ENCODE measurements at places on chromosomes 12 and 14.

GRCh38 chr12:68932128-68932960 is 627 bp downstream of the CPM start:
- no peak overlapping the region for H3K27ac ChIP-seq
- peak; percentile 14 for DNase-seq
- peak overlapping the region; percentile 89 for H3K4me3 ChIP-seq
- peaks cover 2% of the 10 kb centered on the region for H3K27me3 ChIP-seq
- H3K36me3 ChIP-seq: no peaks in the 10 kb centered on the region
- H3K4me1 ChIP-seq: peaks cover 8% of the 10 kb centered on the region

DNA sequence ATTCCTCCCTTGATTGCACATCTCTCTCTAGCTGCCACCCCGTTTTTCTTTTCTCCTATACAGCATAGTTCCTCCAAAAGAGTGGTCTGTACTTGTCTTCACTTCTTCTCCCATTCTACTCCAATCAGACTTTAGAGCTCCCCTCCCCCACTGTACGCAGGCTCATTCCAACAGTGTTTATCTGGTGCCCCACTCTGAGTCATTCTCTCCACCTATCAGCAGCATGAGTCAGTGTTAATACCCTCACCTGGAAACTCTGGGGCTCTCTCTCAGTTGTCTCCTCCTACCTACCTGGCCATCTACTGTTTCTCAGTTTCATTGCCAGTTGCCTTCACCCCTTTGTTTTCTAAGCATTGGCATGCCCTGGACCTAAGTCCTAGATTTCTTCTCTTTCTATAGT is 175.1 kb upstream of the ARHGAP5 start:
- peaks cover 4% of the 10 kb centered on the region for H3K36me3 ChIP-seq
- H3K27me3 ChIP-seq: no peaks in the 10 kb centered on the region
- no peak overlapping the region for H3K27ac ChIP-seq
- H3K4me1 ChIP-seq: peaks cover 7% of the 10 kb centered on the region
- no peak for DNase-seq

- H3K27ac ChIP-seq: no peak overlapping the region
- H3K4me1 ChIP-seq: peaks cover 5% of the 10 kb centered on the region
- no peak for DNase-seq
- H3K36me3 ChIP-seq: no peaks in the 10 kb centered on the region
These were observed 20.2 kb downstream of the TMEM106C start for GRCh38 chr12:47983541-47984115.

- H3K36me3 ChIP-seq: no peaks in the 10 kb centered on the region
- DNase-seq: no peak
- H3K4me3 ChIP-seq: no peak overlapping the region
- H3K27ac ChIP-seq: no peak overlapping the region
- no peaks in the 10 kb centered on the region for H3K4me1 ChIP-seq
These were observed 215.3 kb downstream of the SEC23A start for GRCh38 chr14:38887696-38888095.

DNA sequence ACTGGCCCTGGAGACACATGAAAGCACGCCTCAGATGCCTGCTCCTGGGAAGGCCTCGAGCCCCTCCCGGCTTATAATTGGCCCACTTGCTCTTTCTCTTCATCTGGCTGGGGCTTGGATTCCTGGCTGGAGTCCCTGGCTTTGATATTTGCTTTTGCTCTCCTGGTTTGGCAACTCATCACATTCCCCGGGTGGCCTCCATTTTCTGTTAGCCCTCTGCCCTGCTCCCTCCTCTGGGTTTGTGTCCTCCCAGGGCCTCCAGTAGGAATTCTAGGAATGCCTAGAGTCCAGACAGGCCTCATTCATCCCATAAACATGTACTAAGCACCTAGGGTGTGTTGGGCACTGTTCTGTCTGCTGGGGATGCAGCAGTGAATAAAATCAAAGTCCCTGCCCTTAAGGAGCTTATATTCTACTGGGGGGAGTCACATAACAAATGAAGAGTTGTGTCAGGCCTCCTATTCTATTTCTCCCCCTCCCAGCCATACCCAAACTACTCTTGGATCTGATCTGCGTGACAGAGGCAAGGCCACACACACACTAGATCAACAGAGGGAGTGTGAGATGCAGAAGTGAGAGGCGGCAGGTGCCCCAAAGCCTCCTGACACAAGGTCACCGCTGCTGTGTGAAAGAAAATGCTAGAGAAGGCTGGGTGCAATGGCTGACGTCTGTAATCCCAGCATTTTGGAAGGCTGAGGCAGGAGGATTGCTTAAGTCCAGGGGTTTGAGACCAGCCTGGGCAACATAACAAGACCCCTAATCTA is 21.3 kb upstream of the TSPAN9 start:
- peaks cover 4% of the 10 kb centered on the region for H3K4me1 ChIP-seq
- peaks cover 10% of the 10 kb centered on the region for H3K27me3 ChIP-seq
- no peak for DNase-seq
- H3K27ac ChIP-seq: no peak overlapping the region
- H3K4me3 ChIP-seq: no peak overlapping the region
- H3K36me3 ChIP-seq: no peaks in the 10 kb centered on the region

DNA sequence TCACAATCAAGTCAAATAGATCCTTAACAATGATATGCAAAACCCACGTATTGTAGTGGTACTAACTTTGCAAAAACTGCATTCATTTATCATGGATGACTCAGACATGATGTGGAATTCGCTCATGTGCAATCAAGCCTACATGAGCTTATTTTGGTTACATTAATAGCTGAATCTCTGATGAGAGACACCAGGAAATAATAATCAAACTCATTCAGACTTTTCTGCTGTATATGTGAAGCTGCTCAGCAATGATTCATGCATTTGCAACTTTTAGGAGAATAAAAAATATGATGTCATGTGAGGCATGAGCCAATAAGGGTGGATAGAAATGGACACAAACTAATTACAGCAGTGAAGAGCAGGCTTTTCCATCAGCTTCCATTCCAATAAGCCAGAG is 1075.8 kb upstream of the TMEM132C start:
- no peaks in the 10 kb centered on the region for H3K36me3 ChIP-seq
- DNase-seq: no peak
- no peak overlapping the region for H3K27ac ChIP-seq
- no peak overlapping the region for H3K4me3 ChIP-seq

- H3K36me3 ChIP-seq: peaks cover 6% of the 10 kb centered on the region
- peaks cover 6% of the 10 kb centered on the region for H3K27me3 ChIP-seq
- H3K4me3 ChIP-seq: no peak overlapping the region
- no peak for DNase-seq
- no peaks in the 10 kb centered on the region for H3K4me1 ChIP-seq
These were observed 52.6 kb downstream of the FZD10 start for GRCh38 chr12:130214686-130215395.

- H3K27ac ChIP-seq: no peak overlapping the region
- H3K4me3 ChIP-seq: no peak overlapping the region
- DNase-seq: no peak
These were observed 445.5 kb upstream of the GARIN6 start for GRCh38 chr12:99201906-99202645.
